Tibial nerve (tissue), 4 donors: ENCODE measurements at places on chromosomes 16 and 17. TPM values are rescaled to one million over a fixed set of nuclear protein-coding genes. Genes with fewer than 3 reads are reported as not detected.

Gene UBE2O
- 22.0 TPM for total RNA-seq

Gene PTGES3L
- not detected for total RNA-seq

Gene NPIPA3
- 2.3 TPM for total RNA-seq

Gene FBXW10
- not detected for total RNA-seq

Gene MYOCD
- 2.7 TPM for total RNA-seq

Gene SPN
- total RNA-seq: 1.3 TPM

Gene MRM3
- 26.1 TPM for total RNA-seq

Gene SRL
- 1.3 TPM for total RNA-seq

Gene AFMID
- total RNA-seq: 38.9 TPM

Gene MPO
- not detected for total RNA-seq

Gene C16orf74
- total RNA-seq: 1.5 TPM

Gene NGFR
- total RNA-seq: 267 TPM

Gene DNAAF8
- 0.39 TPM for total RNA-seq

Gene HS3ST4
- total RNA-seq: 0.20 TPM

Gene ZSCAN10
- total RNA-seq: not detected

Gene CA4
- total RNA-seq: 8.7 TPM

Gene SSTR5
- total RNA-seq: not detected
